ENCODE measurements at places on chromosomes 2 and 18. TPM values are rescaled to one million over a fixed set of nuclear protein-coding genes. Genes with fewer than 3 reads are reported as not detected.
A peak's percentile ranks its signal among the peaks of the same experiment; 100 is the strongest.

DNA sequence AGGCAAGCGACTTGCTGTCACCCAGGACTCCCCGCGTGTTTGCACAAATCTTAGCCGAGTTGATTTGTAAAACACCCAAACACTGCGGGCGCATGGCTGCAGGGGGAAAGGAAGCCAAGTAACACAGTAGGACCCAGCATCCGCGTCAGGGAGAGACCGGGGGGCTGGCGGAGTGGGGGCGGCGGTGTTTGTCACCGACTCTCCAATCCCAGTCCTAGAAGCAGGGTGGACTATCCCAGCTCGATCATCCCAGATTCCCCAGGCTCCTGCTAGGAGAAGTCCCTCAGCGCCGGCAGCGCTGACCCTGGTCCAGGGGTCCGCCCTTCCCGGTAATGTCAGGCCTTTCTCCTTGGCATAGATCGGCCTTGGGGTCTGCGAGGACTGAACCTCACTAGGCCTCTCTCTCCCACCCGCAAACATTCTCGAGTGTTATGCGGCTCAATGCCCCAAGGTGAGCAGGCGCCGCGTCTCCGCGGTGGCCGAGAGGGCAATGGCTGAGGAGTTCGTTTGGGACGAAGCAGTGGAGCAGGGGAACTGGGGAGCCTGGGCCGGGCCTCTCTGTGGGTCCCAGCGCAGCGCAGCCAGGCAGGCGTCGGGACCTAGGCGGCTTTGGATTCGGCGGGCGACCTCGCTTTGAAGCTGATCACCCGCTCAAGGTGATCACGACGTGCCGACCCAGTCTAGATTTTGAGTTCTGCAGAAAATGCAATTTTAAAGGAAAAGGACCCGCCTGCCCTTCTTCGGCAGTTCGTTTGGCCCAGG is 1.5 kb upstream of the GDF7 start:
- peaks cover 12% of the 10 kb centered on the region for H3K27me3 ChIP-seq
- H3K27ac ChIP-seq, result peak overlapping the region; percentile 41
- DNase-seq, result no peak
- peak overlapping the region; percentile 87 for H3K4me3 ChIP-seq
- H3K36me3 ChIP-seq, result no peaks in the 10 kb centered on the region
- peaks cover 30% of the 10 kb centered on the region for H3K4me1 ChIP-seq

- no peak for DNase-seq
- no peak overlapping the region for H3K4me3 ChIP-seq
- H3K4me1 ChIP-seq, result no peaks in the 10 kb centered on the region
- no peaks in the 10 kb centered on the region for H3K27me3 ChIP-seq
- no peaks in the 10 kb centered on the region for H3K36me3 ChIP-seq
These were observed 551.1 kb downstream of the TNS1 start for GRCh38 chr2:217451666-217452065.

DNA sequence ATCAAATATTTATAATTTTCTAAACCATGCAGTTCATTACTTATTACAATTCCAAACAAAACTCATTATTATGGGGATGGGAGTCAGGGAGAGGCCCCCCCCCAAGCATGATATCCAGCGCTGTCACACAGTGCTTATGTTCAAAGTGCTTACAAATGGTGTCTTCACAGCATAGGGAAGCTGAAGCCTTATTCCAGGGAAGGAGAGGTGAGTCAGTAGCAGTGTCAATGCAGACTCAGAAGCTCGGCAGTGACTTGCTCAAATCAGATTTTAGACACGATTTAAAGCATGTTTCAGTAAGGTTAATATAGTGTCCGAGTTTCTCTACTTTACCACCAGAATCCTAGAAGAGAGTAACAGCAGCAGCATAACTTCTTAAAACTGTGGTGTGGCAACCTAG is 24.6 kb downstream of the SLC66A3 start:
- no peak for DNase-seq
- peaks cover 33% of the 10 kb centered on the region for H3K36me3 ChIP-seq
- no peak overlapping the region for H3K27ac ChIP-seq
- no peak overlapping the region for H3K4me3 ChIP-seq

GRCh38 chr2:104164721-104165252 is 689.1 kb upstream of the POU3F3 start:
- H3K27ac ChIP-seq, result no peak overlapping the region
- no peaks in the 10 kb centered on the region for H3K36me3 ChIP-seq
- no peak overlapping the region for H3K4me3 ChIP-seq

DNA sequence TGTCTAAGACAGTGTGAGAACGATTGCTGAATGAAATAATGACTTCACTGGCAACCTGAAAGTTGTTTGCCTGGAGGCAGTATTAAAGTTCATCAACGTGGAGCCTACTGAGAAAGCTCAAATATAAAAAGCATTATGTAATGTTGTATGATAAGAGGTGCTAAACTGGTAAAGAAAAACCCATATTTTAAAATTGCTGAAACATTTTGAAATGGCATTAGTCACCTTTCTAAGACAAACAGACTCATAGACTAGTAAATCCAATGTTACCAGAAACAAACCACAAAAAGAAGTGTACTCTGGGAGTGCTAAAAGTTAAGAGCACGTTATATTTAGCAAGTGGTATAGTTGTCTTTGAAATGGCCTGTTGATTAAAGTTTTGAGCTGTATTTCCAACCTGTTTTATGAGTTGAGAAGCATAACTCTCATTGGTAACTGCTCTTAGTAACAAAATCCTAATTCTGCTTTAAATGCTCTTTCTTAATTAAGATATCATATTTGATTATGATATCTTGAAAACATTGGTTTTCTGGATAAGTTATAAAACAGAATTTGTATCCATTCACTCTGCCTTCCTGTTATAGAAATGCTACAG is 62.7 kb downstream of the CYP1B1 start:
- H3K4me3 ChIP-seq, result no peak overlapping the region
- peaks cover 41% of the 10 kb centered on the region for H3K36me3 ChIP-seq
- DNase-seq, result no peak
- no peaks in the 10 kb centered on the region for H3K27me3 ChIP-seq

DNA sequence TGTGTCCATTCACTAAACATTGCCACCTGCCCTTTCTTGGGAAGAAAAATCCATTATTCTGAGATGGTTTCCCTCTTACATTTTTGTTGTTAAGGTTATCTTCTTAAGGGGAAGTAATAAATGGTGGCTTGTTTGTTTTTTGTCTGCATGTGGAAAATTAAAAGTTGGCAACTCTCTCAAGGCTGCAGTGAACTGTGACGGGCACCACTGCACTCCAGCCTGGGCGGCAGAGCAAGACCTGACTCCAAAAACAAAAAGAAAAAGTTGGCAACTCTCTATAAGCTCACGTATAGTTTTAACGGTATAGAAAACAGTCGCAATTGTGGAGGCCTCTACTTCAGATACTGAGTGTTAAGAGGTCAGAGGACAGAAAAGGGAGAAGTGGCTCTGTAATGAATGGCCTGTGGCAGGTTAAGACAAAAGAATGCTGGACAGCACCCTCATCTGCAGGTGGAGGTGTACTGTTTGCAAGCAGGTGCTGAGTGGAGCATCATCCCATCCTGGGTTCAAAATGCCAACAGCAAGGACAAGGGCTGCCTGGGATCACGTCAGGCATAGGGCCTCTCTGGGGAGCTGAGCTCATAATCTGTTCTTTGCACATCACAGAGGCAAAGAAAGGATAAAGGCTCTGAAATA is 16.7 kb downstream of the L3MBTL4 start:
- no peak for DNase-seq
- no peak overlapping the region for H3K4me3 ChIP-seq
- H3K27me3 ChIP-seq, result no peaks in the 10 kb centered on the region
- no peaks in the 10 kb centered on the region for H3K36me3 ChIP-seq

DNA sequence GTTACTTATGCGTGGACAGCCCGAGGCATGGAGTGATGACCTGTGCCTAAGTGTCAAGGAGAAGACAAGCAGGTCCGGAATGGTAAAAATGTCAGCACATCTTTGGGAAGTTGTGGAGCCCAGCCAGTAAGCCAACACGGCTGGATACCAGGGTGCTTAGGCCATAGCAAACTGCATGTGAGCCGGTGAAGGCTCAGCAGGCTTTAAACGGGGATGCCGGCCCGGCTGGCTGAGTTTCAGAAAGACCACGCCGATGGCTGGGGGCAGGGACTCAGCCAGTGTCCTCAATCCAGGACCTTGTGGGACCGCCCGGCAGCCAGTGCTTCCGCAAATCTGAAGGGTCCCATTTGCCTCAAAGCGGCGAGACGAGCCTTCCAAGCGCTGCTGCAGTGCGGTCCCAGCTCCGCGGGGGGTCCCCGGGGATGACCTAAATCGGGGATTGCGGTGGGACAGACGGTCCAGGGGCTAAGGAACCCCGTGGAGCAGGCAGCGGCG is 946 bp upstream of the AGAP1 start:
- H3K4me3 ChIP-seq, result peak overlapping the region; percentile 80
- peaks cover 14% of the 10 kb centered on the region for H3K4me1 ChIP-seq
- H3K27ac ChIP-seq, result no peak overlapping the region
- peaks cover 46% of the 10 kb centered on the region for H3K27me3 ChIP-seq

- H3K27me3 ChIP-seq, result no peaks in the 10 kb centered on the region
- no peak for DNase-seq
- H3K36me3 ChIP-seq, result no peaks in the 10 kb centered on the region
- no peak overlapping the region for H3K4me3 ChIP-seq
- no peak overlapping the region for H3K27ac ChIP-seq
- H3K4me1 ChIP-seq, result no peaks in the 10 kb centered on the region
These were observed 61.1 kb upstream of the TFPI start for GRCh38 chr2:187615364-187615763.

DNA sequence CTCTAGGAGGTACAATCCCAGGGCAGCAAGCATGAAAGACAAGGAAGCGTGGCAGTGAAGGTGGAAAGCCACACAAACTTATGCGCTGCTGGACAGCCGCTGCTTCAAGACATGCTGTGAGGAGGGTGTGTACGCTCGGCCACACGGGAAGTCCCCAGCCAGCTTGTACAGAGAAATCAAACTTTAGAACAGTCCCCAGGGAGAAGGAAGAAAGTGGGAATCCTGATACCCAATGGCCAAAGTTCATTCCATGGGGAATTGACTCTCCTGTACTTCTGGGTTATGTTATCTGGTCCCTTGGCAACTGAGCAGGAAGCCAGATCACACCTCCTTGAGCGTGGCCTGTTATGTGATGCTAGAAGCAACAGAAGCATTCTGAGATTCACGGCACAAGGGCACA is 86.1 kb upstream of the BOD1L2 start:
- DNase-seq, result no peak
- H3K27ac ChIP-seq, result no peak overlapping the region
- H3K36me3 ChIP-seq, result no peaks in the 10 kb centered on the region
- peaks cover 64% of the 10 kb centered on the region for H3K27me3 ChIP-seq
- H3K4me3 ChIP-seq, result no peak overlapping the region
- no peaks in the 10 kb centered on the region for H3K4me1 ChIP-seq

The TUBA3E gene
- not detected for total RNA-seq

The CDH7 gene
- not detected for total RNA-seq

The PXDN gene
- 1.1 TPM for total RNA-seq

The TCF7L1 gene
- total RNA-seq, result 0.07 TPM

The DNAJC5G gene
- total RNA-seq, result not detected

The DGKD gene
- total RNA-seq, result 140 TPM

The SIGLEC15 gene
- total RNA-seq, result not detected

The KIF5C gene
- total RNA-seq, result 2.6 TPM
